ENCODE measurements at places on chromosomes 2 and 18. TPM values are rescaled to one million over a fixed set of nuclear protein-coding genes. Genes with fewer than 3 reads are reported as not detected.
A peak's percentile ranks its signal among the peaks of the same experiment; 100 is the strongest.

DNA sequence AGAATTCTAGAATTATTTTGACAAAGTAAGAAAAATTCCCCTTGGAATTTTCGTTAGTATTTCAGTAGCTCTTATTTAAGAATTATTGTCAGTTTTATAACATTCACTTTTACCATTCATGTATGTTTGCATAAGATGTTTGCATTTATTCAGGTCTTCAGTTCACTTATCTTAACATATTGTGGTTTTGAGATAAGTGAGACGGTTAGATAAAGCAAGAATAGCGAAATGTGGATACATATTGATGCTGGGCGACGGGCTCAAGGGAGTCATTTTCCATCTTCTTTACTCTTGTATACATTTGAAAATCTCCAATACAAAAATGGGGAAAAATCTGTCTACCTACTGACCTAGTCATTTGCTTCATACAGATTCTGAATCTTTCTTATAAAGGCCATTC lies 156.7 kb upstream of the HDAC4 start:
- DNase-seq, result no peak

- DNase-seq, result no peak
Measured at GRCh38 chr2:225488743-225489142, 89.2 kb downstream of the NYAP2 start.

The TRIP12 gene
- 107 TPM for total RNA-seq

The NMS gene
- not detected for total RNA-seq

DNA sequence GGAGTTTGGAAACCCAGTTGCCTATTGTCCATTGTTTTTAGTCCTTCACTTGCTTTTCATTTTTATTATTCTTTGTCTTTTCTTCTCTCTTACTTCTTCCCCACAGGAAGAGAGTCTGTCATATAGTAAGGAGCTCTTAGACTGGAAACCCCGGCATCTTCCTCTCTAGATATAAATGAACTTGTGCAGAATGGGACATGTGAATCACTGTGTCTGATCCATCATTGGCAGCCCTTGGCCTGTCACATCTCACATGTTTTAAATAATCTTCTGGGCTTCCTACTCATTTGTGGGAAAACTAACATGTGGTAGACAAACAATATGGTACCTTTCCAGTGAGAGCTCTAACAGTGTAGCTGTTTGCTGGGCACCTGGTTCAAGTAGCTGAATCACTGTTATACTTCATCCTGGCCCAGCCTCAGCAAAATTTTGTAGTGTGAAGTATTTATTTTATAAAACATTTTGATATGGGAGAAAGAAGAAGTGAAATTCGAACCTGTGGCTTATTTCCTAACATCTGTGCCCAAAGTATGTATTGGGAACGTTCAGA lies 112.8 kb downstream of the PHLPP1 start:
- no peak for DNase-seq

The MAL gene
- not detected for total RNA-seq

DNA sequence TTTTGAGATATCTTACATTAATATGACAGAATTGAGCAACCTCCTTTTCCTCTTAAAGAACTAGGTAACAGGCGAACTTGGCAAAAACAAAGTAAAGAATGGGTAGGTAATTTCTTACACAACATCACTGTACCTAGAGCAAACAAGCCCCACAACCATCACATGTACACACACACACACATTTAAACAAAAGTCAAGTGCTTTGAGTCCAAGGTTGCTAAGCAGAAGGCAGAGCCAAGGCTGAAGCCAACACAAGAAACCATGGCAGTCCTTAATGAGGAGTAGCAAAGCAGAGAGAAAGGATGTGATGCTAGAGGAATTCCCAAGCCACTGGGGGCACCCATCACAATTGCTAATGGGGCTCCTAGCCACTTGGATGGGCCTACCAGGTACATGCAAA lies 164.1 kb downstream of the PAX3 start:
- DNase-seq, result no peak

The PRSS56 gene
- total RNA-seq, result not detected

DNA sequence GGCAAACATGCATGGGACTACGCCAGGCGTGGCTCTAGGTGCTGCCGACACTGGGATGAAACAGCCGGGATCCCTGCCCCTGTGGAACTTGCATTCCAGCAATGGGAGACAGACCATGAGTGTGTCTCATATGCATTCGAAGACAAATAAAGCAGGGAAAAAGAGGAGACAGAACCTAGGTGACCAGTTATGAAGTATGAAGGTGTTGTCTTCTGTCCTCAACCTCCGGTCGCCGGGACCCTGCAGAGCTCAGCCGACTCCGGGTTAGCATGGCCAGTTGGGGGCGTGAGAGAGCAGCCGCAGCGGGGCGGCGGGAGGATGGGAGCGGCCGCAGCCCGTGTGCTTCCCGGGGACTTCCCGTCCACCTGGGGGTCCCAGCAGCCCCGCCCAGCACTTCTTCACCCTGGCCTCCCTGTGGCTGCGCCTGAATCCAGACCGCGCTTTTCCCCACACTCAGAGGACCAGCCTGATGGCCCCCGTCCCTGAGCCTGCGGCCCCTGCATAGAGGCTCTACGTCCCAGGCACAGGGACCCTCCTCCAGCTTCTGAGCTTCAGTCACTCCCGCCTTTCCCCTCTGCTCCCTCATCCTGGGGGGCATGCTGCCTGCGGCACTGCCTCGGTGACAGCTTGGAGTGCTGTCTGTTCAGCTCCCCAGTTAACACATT lies 11.4 kb downstream of the ID2 start:
- DNase-seq, result peak; percentile 54

The SERPINB12 gene
- total RNA-seq, result not detected
